ENCODE measurements at places on chromosomes 13 and 19.

DNA sequence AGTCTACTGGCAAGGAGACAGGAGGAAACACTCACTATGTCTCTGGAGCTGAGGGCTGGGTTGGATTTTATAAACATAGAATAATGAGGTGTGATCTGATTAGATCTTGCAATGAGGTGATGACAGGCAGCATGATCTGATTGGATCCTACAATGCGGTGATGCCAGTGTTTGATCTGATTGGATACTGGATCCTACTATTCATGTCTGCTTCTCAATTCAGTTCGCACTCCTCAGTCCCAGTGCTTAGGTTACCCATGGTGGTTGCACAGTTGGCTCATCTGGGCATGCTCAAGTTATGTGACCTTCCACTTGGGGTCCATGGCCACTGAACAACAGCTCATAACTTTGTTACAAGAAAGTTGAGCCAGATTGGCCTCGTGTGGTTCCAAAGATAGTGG is 469.5 kb downstream of the TSHZ3 start:
- no peak for DNase-seq

DNA sequence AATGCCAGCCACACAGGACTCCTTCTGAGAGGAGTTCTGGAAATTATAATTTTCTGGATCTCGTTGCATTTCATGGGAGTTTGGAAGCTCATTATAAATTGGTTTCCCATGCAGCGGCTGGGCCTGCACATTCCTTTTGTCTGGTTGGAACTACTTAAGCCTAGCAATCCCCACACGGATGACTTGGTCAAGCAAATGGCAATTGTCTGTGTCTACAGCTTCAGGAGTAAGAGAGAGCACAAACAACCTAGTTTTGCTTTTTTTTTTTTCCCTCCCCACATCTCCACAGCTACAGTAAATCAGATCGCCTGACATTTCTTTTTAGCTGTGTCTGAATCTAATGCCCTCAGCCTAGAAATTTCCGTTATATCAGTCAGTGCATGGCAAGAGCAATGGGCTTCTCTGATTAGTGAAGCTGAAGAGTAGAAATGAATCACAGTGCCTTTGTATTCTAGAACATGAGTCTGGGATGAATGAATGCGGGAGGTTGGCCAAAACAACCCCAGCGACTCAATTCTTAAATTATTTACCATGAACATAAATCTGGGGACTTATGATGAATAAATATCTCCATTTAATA is 15.1 kb downstream of the PCDH8 start:
- no peak for DNase-seq

- no peak for DNase-seq
Measured at GRCh38 chr19:13484166-13484565, 22.1 kb downstream of the CACNA1A start.

DNA sequence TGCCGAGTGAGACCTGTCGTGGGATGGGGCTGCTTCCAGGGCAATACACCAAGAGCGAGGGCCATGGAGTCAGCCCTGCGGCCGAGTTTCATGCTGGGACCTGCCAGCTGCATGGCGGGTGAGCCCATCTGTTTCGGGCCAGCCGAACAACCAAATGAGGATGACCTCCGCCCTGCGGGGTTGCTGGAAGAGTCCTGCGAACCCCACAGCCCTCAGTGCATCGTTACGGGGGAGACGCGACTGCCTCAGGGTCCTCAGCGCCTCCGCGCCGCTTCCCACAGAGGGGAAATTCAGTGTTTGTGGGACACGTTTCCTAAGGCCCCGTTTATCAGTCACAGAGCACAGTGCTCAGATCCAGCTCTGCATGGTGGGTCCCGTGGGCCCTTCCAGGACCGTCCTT is 22.0 kb downstream of the SLC15A1 start:
- no peak for DNase-seq

DNA sequence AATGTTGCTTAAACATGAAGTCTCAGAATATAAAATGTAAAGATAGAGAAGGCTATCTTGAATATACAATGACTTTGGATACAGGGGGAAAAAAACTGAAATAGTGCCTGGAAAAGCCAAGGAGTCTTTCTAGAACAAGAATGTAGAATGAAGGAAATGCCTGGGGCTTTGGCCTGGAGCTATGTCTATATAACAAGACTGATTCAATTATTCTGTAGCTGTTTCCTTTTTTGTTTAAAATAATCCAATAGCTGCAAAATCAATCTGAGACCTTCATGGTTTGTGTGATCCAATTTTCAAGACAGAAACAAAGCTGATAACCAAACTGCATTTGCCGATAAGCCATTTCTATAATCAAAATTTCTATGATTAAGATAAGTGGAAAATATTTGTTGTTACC is 530.9 kb upstream of the NBEA start:
- DNase-seq: no peak

GRCh38 chr13:23741879-23742510 is 147.2 kb downstream of the MIPEP start:
- no peak for DNase-seq

DNA sequence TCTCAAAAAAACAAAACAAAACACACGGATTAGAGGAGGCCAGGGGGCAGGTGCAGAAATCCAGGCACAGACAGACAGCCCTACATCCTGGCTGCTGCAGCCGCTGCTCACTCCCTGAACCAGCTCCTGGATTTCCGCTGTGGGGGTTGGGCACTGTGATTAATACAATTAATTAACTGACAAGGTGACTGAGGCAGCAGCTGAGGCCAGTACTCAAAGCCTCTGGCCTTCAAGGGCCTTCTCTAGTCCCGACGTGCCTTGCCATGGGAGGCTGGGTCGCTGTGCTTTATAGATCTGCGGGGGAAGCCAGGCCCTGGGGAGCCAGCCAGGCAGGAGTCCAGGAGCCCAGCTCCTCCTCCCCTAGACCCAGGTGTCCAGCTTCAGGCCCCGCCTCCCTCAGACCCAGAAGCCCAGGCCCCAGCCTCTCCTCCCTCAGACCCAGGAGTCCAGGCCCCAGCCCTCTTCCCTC is 4.6 kb downstream of the NECTIN2 start:
- DNase-seq: no peak

- DNase-seq: no peak
Measured at GRCh38 chr19:23286477-23286876, 36.3 kb upstream of the ZNF724 start.

- DNase-seq: no peak
Measured at GRCh38 chr13:65330287-65330686, 1899.8 kb downstream of the PCDH9 start.

GRCh38 chr13:112451512-112452379 is 75.6 kb downstream of the SPACA7 start:
- no peak for DNase-seq

- DNase-seq: no peak
Measured at GRCh38 chr13:48094404-48094780, 512 bp downstream of the MED4 start.

- no peak for DNase-seq
Measured at GRCh38 chr13:19962894-19963293, 4.4 kb downstream of the ZMYM2 start.

GRCh38 chr13:53015971-53016370 is 12.6 kb upstream of the OLFM4 start:
- no peak for DNase-seq

DNA sequence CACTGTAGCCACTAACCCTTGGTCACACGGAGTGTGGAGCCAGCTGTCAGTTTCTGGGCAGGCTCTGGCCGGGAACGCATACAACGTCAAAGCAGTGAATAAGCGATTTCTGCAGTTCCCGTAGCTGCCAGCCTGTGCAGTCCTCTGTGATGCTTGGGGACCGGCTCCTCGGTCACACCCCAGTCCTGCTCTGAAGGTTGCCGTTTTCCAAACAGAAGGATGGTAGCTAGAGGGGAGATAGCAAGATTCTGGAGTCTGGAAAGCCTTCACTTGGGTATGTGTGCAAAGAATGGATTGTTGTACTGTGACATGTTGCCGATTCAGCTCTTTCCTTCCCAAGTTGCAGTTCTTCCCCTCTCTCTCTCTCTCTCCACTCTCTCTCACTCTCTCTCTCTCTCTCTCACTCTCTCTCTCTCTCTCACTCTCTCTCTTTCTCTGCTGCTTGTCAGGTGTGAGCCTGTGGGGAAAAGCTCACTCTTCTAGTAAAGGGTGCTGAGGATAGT is 38.7 kb upstream of the C1QTNF9 start:
- DNase-seq: no peak

- no peak for DNase-seq
Measured at GRCh38 chr19:36527873-36528193, 238 bp downstream of the ZNF260 start.
